ENCODE measurements at places on chromosomes 3 and 15. TPM values are rescaled to one million over a fixed set of nuclear protein-coding genes. Genes with fewer than 3 reads are reported as not detected.
A peak's percentile ranks its signal among the peaks of the same experiment; 100 is the strongest.

GRCh38 chr15:67070892-67071664, 5.7 kb downstream of the SMAD3 start:
- H3K4me1 ChIP-seq: peaks cover 31% of the 10 kb centered on the region
- H3K27me3 ChIP-seq: no peaks in the 10 kb centered on the region
- DNase-seq: peak; percentile 72
- H3K27ac ChIP-seq: no peak overlapping the region

- no peaks in the 10 kb centered on the region for H3K36me3 ChIP-seq
- H3K4me1 ChIP-seq: no peaks in the 10 kb centered on the region
- DNase-seq: no peak
- no peaks in the 10 kb centered on the region for H3K27me3 ChIP-seq
- H3K4me3 ChIP-seq: no peak overlapping the region
Measured at GRCh38 chr3:26437678-26438077, 184.9 kb upstream of the LRRC3B start.

Gene TNNC1
- 64.6 TPM for total RNA-seq

Gene GOLGA8B
- total RNA-seq: 98.6 TPM

- H3K27ac ChIP-seq: no peak overlapping the region
- H3K4me3 ChIP-seq: no peak overlapping the region
- peaks cover 10% of the 10 kb centered on the region for H3K36me3 ChIP-seq
- peak; percentile 52 for DNase-seq
- no peaks in the 10 kb centered on the region for H3K4me1 ChIP-seq
Measured at GRCh38 chr3:101383656-101384055, 63.3 kb upstream of the IMPG2 start.

GRCh38 chr3:126525853-126526667, 2.1 kb downstream of the CHST13 start:
- DNase-seq: no peak
- H3K27me3 ChIP-seq: peaks cover 27% of the 10 kb centered on the region
- H3K4me1 ChIP-seq: no peaks in the 10 kb centered on the region
- no peaks in the 10 kb centered on the region for H3K36me3 ChIP-seq
- no peak overlapping the region for H3K27ac ChIP-seq
- H3K4me3 ChIP-seq: no peak overlapping the region

DNA sequence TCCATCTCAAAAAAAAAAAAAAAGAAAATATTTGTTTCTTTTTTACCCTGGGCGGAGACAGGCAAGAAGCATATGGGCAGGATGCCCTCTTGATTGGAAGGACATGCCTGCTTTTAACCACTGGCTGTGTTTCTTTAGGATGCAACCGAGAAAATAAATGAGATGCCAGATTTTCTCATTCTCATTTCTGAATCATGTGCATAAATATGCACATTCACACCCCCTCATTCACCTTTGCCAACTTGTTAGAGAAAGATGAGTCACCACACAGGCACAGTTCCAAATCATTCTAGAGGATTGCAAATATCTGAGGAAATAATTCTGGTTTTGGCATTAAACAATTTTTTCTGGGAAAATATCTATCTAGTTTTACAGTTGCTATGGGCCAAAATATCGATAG, 3.3 kb downstream of the LIPH start:
- no peaks in the 10 kb centered on the region for H3K4me1 ChIP-seq
- no peak overlapping the region for H3K4me3 ChIP-seq
- no peak for DNase-seq
- H3K27me3 ChIP-seq: no peaks in the 10 kb centered on the region
- no peak overlapping the region for H3K27ac ChIP-seq
- no peaks in the 10 kb centered on the region for H3K36me3 ChIP-seq

DNA sequence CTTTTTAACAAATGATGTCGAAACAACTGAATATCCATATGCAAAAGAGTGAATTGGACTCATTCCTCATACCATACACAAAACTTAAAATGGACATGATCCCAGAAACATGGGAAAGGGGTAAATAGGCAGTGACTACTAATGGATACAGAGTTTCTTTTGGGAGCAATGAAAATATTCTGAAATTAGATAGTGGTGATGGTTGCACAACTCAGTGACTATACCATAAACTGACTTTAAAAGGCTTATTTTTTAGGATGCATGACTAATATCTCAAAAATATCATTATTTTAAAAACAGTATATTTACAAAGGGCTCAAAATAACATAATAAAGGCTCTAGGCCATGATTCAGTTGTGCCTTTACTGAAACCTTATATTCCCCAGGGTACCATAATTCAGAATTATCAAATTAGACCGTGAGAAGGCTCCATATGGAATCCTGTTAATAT, 16.3 kb upstream of the ATP13A3 start:
- H3K27ac ChIP-seq: no peak overlapping the region
- H3K27me3 ChIP-seq: no peaks in the 10 kb centered on the region
- H3K4me1 ChIP-seq: no peaks in the 10 kb centered on the region
- H3K36me3 ChIP-seq: no peaks in the 10 kb centered on the region

Gene ISL2
- 0.51 TPM for total RNA-seq

DNA sequence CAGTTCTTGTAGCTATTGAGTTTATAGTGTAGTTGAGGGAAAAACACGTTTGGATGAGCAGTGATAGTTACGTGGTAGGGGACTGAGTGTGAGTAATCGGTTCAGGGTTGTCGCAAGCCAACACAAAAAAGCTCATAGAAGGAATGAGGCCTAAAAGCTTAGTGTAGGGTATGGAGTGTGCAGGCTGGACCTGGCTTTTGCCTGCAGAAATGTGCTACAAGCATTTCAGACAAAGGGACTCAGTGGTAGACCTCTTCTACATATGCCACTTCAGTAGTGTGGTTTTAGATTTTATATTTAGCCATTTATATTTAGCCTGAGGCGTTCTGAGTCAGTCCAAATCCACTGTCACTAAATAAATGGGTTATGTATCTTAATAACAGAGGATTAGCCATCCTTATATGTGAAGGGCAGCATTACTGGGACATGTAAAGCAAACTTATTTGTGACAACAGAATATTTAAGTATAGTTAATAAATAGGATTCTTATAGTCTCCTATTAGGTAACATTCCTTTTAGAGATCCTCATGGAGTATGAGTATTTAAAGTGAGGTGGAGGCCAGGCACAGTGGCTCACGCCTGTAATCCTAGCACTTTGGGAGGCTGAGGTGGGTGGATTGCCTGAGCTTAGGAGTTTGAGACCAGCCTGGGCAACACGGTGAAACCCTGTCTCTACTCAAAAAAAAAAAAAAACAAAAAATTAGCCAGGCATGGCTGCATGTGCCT, 21.8 kb downstream of the ATP2C1 start:
- H3K27ac ChIP-seq: peak overlapping the region; percentile 24
- H3K4me1 ChIP-seq: no peaks in the 10 kb centered on the region
- H3K27me3 ChIP-seq: no peaks in the 10 kb centered on the region
- H3K4me3 ChIP-seq: no peak overlapping the region
- H3K36me3 ChIP-seq: no peaks in the 10 kb centered on the region

DNA sequence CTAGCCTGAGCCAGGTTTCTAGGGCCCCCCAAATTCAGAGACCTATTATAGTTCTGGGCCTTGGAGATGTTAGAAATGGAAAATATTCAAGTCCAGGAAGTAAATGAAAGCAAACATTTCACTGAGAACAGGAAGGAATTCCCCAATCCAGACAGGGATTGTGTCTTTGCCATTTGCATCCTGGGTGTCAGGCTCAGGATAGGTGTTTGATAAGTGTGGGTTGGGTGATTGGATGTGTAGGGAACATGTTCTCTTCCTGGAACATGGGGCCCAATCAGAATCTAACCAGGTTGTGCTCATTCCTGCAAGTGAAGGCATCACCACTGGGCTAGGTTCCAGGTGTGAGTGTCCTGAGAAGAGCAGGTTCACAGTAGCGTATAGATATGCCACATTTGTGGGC, 14.6 kb upstream of the LRRC2 start:
- no peaks in the 10 kb centered on the region for H3K27me3 ChIP-seq
- H3K4me1 ChIP-seq: peaks cover 5% of the 10 kb centered on the region
- H3K27ac ChIP-seq: no peak overlapping the region
- no peak for DNase-seq
- H3K36me3 ChIP-seq: peaks cover 67% of the 10 kb centered on the region

Gene GOLGA6L22
- not detected for total RNA-seq

Gene HTR3E
- total RNA-seq: not detected

GRCh38 chr15:90814191-90814821, 54.1 kb upstream of the FURIN start:
- no peak for DNase-seq
- peaks cover 11% of the 10 kb centered on the region for H3K4me1 ChIP-seq
- peaks cover 33% of the 10 kb centered on the region for H3K36me3 ChIP-seq

GRCh38 chr15:58038426-58039078, 27.0 kb downstream of the ALDH1A2 start:
- no peak overlapping the region for H3K27ac ChIP-seq
- H3K36me3 ChIP-seq: no peaks in the 10 kb centered on the region
- no peak overlapping the region for H3K4me3 ChIP-seq
- H3K4me1 ChIP-seq: no peaks in the 10 kb centered on the region
- H3K27me3 ChIP-seq: peaks cover 3% of the 10 kb centered on the region

Data from endodermal cell (in vitro differentiated cells).